Muscle of back (tissue), 13 donors: ENCODE measurements at places on chromosomes 5 and 9.

DNA sequence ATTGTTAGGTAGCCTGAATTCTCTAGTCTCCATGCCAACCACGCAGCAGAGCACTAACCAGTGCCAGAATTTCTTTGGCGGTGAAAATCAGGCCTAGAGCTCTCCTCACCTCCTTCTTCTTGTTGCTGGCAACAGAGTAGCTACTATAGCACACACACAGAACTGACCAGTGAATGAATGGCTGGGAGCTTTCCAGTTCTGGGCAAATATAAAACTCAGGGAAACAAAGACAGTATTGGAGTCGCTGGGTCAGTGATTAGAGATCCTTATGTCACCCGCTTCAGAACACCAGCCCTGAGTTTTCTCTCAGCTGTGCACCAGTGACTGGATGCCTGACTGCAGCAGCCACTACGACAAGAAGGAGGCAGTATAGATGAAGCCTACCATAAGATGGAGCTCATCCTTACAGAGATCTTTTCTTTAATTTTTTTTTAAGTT is 26.9 kb upstream of the FEM1C start:
- DNase-seq: peak; percentile 8

DNA sequence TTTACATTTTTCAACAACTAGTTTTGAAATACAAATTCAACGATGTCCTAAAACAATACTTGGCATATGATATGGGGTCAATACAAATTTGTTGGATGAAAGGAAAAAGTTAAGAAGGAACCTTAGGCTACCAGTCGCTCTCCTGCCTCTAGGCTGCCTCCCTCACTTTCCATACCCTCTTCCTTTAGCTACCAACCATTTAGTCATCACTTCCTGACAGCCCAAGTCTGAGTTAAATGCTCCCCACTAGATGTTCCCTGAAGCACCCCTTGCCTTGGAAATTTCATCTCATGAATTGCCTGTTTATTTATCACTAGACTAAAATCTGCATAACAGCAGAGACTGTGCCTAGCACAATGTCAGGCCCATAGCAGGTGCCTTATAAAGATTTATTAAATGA is 2.7 kb upstream of the LARS1 start:
- no peak for DNase-seq

DNA sequence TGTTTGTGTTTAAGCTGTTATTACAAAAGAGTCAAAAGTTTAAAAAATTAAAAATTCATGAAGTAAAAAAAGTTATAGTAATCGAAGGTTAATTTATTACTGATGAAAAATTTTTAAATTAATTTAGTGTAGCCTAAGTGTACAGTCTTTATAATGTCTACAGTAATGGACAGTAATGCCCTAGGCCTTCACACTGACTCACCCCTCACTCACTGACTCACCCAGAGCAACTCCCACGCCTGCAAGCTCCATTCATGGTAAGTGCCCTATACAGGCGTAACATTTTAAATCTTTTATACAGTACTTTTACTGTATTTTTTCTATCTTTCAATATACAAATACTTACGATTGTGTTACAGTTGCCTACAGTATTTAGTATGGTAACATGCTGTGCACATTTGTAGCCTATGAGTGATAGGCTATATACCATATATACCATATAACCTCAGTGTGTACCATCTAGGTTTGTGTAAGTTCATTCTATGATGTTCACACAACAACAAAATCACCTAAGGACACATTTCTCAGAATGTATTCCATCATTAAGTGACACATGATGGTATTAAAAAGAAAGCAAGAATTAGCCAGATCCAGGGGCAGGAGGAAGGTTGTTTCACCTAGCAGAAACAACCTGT is 40.1 kb downstream of the DCAF10 start:
- no peak for DNase-seq

GRCh38 chr5:15933259-15934207 is 246.1 kb downstream of the MARCHF11 start:
- no peak for DNase-seq

- no peak for DNase-seq
These were observed 10.6 kb downstream of the IRX1 start for GRCh38 chr5:3606121-3606831.

DNA sequence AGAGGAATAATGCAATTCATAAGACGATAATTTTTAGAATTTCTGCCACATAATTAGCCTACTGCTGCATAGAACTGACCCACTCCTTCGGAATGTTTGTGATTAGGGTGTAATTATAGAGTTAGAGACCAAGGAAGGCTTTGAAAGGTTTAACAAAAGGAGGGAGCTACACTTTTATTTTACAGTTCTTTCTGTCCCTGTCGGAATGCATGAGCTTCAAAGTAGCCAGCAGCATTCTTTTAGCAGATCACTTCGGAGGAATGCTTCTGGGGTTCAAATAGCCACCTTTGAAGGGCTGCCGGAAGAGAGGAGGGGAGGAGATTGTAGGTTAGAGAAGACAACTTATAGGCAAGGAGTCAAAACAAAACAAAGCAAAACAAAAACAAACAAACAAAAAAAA is 168.1 kb downstream of the GRIA1 start:
- DNase-seq: no peak

GRCh38 chr9:112140936-112141335 is 34.2 kb downstream of the SUSD1 start:
- DNase-seq: no peak

DNA sequence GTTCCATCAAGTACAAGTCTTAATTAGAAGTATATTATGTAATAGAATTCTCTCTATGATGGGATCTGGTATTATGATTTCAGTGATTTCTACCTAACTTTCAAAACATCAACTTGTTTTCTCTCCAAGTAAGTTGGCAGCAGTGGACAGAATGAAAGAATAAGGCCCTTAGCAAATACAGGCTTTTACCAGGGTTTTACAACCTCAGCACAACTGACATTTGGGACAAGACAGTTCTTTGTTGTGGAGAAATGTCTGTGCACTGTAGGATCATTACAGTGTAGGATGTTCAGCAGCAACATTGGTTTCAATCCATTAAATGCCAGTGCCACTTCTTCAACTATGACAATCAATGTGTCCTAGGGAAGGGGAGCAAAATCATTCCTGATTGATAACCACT is 48.8 kb downstream of the MLANA start:
- DNase-seq: no peak

DNA sequence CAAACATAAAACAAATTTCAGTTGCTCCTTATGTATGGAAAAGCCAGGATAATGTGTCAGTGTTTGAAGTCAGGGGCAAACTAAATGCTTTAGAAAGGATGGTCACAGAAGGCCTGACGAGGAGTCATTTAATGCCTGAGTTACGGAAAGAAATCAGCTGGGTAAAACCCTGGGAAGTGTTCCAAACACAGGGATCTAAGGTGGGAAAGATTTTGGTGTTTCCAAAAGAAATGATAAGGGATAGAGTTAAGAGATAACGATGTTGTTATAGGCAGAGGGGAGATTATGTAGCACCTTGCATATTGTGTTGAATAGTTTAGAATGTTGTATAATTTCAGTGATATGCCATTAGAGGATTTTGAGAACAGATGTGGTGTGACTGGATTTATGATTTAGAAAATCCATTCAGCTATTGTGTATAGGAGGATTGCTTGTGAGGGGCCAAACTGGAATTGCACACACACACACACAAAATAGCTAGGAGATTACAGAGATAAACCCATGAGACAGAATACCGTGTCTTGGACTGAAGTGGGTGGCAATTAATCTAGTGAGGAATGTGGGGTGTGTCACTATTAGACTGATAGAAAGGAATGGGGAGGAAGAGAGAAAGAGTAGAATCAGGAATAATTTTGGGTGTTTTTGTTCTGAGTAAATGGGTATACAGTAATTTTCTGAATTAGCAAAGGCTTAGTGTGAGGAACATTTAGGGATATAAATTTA is 274.2 kb upstream of the DAB2 start:
- DNase-seq: no peak

GRCh38 chr9:92408747-92409478 is 4.5 kb upstream of the OGN start:
- DNase-seq: peak; percentile 40

DNA sequence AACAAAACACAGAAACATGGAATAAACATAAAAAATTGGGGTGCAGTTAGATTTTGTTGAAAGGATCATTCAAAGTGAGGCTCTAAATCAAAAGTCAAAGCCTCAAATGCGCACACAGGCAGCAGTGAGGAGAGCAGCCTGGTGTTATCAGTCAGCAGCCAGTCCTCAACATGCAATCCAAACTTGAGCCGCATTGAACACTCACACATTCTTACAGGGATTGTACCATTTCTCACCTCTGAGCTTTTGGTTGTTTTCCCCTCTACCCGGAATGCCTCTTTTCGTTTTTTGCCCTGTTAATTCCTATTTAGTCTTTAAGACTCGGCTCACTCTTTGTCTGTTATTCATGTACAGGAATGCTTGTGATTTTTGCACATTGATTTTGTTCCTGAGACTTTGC is 81.1 kb upstream of the PUM3 start:
- DNase-seq: no peak

DNA sequence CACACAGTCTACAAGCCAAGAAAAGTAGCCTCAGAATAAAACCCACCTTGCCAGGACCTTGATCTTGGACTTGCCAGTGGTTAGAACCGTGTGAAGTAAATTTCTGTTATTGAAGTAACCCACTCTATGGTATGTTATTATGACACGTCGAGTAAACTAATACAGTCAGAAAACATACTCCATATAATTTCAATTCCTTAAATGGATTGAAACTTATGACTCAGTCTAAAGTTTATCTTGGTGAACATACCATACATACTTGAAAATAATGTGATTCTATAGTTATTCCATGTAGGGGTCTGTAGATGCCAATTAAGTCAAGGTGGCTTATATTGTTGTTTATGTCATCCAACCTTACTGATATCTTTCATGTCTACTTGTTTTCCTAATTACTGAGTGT is 950.7 kb downstream of the TLE4 start:
- no peak for DNase-seq

DNA sequence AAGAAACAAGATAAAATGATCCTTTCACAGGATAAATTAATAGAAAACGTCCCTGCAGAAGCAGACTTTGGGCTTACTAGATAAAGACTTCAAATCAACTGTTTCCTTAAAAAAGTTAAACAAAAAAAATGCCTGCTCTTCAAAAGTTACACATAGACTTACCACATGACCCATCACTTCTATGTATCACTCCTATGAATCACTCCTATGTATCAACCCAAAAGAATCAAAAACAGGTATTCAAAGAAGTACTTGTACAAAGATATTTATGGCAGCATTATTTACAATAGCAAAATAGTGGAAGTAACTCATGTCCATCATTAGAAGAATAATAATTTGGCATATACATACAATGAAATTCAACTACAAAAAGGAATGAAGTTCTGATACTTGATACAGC is 56.3 kb upstream of the PRDM9 start:
- DNase-seq: no peak

DNA sequence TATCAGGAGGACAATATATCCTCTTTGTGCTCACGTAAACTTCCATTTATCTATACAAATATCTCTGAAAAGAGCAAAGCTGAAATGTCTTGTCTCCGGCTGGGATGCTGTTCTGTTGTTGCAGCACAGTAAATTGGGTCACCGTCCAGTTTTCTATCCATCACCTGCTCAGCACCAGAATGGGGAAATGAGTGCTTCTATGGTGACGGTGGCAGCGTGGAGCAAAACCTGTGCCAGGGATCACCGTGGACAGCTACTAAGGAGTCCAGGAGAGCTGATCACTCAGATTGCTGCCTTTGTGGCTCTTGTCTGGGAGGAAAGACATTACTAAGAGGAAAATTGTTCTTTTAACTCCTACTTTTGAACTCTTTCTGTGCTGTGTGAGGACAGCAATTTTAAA is 531.6 kb downstream of the PSAT1 start:
- DNase-seq: no peak

DNA sequence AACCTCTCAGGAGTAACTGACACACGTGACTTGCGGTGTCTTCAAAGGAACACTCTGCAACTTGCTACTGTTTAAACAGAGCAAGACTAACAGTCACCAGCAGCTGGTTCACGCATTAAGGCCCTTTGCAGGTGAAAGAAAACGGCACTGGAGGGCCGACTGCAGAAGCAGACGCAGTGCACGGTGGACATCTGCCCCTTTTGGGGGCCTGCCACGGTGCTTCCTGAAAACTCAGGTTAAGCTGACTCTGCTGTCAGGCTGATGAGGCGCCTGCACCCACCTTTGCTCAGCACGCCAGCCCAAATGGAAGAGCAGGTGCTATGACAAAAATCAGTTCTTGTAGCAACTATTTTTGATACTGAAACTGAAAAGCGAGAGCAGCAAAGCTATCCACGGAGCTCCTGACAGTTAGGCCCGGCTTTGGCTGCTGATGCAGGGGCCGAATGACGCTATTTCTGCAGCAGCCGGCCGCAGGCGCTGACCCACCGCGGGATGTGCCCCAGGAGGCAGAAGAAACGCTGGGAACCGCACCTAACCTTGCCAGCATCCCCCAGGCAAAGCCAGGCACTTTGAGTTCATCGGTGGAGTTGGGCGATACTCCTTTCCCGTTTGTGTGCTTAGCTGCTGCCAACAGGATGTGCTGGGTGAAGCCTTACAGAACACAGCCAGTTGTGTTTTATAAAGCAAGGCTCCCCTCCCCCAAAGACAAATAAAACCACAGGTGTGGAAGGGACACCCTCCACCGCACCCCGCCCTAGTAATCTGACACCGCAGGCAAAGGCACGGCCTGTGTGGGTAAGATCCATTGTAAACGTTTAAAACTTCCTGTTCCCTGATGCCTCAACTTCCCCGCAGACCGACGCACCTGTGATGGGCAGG is 21.1 kb upstream of the TERT start:
- peak; percentile 46 for DNase-seq
